ENCODE measurements at places on chromosomes 7 and 10.
A peak's percentile ranks its signal among the peaks of the same experiment; 100 is the strongest.

DNA sequence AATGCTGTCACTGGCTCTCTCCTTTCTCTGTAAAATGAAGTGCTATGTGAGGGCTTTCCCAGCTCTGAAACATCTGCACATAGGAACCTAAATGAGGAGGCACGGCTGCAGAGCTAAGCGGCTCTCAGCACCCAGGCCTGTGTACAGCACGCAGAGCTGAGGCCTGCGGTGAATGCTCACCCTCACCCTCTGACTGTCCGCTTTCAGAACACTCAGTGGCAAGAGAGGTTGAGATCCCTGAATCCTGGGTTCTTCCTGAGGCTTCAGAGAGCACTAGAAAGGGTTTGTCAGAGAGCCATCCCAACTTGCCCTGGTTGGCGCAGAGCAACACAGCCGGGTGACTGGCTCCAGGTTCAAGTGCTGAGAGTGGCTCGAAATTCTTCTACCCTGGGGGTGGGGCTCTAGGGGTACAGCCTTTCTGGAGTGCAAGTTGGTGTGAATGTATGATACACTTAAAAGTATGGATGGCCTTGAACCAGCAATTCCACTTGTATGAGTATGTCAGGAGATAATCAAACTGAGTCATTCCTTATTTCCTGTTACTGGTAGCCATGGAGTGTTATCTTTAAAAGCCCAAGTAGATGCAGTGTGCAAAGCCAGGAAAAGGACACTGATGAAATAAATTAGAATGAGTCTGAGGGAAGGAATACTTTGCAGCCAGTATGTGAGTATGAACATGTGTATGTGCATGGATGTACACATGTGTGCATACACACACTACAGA, 1.7 kb upstream of the CCDC201 start:
- peak; percentile 94 for DNase-seq

- no peak for DNase-seq
Observed at GRCh38 chr10:86755454-86755739, 1.0 kb upstream of the BMPR1A start.

DNA sequence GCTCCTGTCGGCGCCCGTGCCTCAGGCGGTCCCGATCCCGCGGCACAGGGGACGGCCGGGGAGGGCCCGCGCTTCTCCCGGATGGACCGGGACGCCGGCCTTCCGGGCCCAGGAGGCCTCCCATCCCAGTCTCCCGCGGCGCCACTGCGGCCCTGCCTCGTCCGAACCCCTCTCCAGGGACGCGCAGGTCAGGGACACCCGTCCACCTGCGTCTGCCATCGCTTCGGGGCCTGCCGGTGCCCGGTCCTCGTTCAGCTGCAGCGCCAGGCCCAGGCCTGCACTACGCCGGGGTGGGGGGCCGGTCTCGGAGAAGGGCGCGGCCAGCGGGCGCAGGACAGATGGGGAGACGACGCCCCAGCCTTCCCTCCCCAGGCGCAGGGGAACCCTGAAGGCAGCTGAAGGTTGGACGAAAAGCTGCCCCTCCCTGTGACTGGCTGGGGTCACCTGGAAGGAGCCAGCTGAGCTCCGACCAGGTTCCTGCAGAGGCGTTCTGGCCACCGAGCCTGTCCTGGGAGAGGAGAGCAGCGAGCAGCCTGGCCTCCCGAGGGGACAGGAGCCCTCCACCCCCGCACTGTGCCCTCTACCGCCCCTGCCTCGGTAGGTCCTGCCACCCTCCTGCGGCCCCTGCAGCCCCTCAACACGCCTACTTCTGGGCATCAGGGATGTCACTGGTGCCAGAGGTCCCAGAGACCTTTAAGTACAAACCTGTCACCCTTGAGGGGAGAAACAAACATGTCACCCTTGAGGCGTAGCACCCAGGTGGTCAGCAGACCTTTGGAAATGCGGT, 84.3 kb downstream of the LANCL2 start:
- no peak for DNase-seq

DNA sequence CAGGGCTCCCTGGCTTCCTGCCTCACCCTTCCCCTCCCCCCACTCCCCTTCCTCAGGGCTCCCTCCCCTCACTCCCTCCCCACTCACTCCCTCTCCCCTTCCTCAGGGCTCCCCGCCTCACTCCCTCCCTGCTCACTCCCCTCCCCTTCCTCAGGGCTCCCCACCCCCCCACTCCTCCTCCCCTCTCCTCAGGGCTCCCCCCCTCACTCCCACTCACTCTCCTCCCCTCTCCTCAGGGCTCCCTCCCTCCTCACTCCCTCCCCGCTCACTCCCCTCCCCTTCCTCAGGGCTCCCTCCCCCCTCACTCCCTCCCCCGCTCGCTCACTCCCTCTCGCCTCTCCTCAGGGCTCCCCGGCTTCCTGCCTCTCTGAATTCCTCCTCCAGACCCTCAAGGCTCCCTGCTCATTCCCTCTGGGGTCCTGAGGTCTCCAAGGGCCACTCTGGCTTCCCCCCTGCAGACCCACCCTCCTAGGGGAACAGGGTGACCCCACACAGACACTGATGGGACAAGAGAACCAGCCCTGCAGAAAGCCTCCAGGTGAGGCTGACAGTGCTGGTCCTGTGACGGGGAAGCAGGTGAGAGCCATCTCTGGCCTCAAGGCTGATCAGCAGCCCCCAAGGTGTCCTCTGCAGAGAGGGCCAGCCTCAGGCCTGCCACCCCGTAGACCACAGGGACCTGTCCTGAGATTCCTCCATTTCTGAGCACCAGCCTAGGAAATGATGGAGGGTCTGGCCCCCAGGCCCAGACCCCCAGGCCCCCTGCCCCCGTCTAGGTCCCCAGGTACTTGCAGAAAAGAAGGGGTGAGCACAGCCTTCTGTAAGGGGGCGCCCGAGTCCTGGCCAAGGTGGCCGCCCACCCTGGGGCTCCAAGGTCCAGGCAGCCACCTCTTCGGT, 47.2 kb downstream of the PWWP2B start:
- DNase-seq = no peak

GRCh38 chr10:70378122-70378521, 4.3 kb downstream of the LRRC20 start:
- peak; percentile 90 for DNase-seq

DNA sequence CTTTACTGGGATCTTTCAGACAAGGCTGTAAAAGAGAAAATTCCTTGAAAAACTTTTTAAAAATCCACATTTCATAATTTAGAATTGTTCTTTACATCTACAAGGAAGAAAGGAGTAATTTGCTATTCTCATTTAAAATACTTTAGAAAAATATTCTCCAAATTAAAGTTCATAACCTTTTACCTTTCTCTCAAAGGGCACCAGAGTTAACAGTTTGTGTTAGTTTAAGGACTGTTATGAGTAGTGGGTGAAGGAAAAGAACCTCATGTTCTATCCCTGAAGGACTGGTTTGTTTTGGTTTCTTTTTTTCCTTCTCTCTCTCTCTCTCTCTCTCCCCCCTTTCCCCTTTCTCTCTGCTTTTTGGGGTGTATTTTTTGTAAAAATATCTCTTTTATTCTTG, 4.1 kb downstream of the AGMO start:
- DNase-seq = no peak

- no peak for DNase-seq
Observed at GRCh38 chr7:6268023-6268900, 4.2 kb downstream of the CYTH3 start.

DNA sequence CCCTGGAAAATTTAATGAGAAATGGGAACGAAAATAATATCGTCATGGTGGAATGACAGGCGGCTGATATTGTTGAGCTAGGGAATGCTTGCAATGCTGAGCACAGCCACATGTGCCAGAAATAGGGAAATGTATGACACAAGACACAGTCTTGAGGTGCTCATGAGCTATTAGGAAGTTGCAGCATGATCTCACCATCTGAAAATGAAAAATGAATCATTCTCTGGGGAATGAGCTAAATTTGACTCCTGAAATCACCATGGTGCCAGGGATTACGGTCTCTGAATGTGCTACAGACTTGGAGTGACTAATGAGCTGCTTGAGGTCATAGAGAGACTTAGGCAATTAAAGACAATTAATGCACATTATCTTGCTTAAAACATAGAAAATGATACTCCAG, 845.0 kb downstream of the CNTNAP2 start:
- DNase-seq = no peak

DNA sequence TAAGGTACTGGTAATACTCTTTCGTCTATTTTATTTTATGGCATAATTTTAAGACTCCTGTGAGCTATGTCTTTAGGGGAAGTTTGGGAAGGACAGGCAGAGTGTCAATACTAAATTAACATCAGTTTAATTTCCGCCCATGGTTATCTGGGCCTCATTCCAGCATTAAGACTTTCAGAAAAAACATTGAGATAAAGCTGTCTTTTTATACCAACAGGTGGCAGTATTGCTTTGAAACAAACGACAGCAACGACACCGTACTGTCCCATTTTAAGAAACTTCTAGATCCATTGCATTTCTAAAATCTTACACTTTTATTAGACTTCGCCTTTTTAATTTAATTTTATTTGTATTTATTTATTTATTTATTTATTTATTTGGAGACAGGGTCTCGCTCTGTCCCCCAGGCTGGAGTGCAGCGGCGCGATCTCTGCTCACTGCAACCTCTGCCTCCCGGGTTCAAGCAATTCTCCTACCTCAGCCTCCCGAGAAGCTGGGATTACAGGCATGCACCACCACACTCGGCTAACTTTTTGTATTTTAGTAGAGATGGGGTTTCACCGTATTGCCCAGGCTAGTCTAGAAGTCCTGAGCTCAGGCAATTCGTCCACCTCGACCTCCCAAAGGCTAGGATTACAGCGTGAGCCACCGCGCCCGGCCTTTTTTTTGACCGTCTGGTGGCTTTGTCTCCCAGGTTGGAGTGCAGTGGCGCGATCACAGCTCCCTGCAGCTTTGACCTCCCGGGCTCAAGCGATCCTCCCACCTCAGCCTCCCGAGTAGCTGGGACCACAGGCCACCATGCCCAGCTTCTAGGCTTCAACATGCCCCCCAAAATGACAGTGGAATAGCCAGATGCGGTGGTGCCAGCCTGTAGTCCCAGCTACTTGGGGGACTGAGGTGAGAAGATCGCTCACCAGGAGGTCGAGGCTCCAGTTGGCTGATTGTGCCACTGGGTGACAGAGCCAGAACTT, 78.7 kb upstream of the C1GALT1 start:
- DNase-seq = peak; percentile 41

GRCh38 chr10:26194275-26194674, 22.3 kb upstream of the GAD2 start:
- no peak for DNase-seq

DNA sequence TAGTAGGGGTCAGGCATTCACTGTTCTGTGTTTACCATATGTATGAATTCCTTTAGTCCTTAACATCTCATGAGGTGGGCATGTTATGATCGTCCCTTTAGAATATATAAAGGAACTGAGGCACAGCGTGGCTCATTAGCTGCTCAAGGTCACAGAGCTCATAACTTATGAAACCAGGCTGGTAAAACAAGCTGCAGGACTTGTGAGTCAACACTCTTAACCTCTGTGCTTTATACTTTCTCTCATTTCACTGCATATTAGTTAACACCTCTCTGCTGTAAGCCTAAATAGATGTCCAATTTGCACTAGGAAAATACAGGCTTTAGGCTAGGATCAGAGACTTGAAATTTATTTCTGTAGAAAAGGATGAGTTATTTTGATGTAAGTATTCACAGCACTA, 180.3 kb upstream of the HDAC9 start:
- DNase-seq = no peak

GRCh38 chr7:50733552-50733951, 49.1 kb downstream of the GRB10 start:
- DNase-seq = no peak

DNA sequence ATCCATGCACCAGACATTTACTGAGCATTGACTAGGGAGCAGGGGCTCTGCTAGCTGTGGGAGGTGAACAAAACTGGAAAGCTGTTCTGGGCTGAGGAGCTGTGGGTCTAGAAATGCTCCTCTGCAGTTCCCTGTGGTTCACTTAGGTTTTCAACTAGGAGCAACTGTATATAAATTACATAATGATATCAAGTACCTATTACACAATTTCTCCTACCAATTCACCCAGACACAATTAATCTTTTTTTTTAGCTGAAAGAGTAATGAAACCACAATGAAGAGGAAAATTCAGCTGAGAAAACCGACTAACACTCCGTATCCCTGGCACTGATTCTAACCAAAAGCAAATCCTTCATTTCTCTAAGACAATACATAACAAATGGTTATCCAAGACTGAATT, 39.4 kb downstream of the COL28A1 start:
- DNase-seq = no peak

GRCh38 chr7:88391247-88391646, 84.6 kb upstream of the STEAP4 start:
- DNase-seq = no peak

DNA sequence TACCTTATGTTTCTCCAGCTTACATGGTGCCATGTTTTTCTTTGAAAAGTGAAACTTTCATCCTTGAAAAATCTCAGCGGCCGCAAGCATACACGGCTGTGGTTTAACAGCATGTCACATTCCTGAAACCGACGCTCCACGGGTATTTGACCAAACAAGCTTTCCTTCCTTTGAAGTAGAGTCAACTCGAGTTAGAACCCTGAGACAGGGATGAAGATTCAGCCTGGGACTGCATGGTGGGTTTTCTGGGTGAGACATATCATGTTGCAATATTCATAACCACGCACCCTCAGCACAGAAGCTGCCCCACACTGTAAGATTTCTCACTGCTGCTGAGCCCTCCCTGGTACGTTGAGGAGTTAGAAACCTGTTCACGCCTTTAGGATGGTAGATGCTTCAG, 8.1 kb downstream of the CYP26A1 start:
- no peak for DNase-seq

GRCh38 chr7:32298408-32299132, 191.6 kb downstream of the LSM5 start:
- DNase-seq = no peak

DNA sequence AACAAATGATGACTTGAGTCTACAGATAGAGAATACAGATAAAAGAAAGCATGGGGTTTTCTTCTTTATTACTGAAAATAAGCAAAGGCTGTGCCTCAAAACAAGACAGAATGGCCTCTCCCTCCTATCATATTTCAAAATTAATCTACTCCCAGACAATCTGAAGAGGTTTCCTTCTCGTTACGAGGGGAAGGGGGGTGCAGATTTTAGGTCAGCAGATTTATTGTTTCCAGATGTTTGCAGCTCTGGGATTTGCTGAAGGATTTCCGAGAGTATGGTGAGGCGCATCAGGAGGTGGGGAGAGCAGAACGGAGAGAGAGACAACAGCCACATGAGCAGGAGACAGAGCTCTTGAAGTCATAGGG, 89.8 kb downstream of the KIAA1549 start:
- DNase-seq = no peak

DNA sequence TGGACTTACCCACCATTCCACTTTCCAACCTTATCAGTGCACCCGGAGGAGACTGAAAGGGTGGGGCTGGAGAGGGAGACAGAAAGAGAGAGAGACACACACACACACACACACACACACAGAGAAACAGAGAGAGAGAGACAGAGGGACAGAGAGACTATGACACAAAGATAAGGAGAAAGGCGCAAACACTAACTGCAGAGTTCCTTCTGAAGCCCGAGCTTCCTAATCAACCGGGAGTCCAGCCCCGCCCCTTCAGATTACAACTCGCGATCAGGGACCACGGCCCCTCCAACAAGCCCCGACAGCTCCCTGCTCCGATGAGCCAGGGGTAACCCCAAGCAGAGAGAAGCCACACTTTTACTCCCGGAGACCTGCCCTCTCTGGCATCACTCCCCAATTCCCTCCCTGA, 499 bp downstream of the GAL3ST4 start:
- DNase-seq = no peak
